ENCODE measurements at places on chromosomes 2 and 18.

GRCh38 chr18:45682181-45682580 lies 41.8 kb upstream of the SLC14A1 start:
- no peak for DNase-seq

- DNase-seq: no peak
Observed at GRCh38 chr2:9299161-9300100, 92.8 kb downstream of the ASAP2 start.

DNA sequence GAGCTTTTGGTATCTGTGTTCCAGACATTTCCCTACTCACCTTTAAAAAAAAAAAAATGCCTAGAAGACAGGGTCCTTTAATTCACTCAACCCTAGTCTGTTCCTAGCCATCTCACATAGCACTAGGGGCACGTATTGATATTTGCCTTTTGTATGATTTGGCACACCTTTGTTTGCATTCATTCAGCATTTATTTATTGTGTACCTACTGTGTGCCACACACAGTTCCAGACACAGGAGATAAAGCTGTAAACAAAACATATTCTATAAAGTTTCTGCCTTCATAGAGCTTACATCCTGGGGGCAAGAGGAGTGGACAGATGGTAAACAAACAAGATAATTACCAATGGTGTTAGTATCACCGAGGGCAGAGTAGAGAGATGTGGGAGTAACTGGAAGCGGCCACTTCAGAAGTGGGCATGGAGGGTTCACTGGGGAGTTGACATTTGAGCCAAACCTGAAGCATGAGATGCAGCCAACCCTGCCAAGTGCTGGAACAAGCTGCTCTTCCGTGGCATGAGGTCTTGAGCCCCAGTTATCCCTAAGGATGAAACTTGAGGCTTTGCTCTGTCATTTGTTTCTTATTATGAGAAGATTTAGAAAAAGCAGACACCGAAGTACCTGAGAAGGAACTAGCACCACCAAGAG lies 18.2 kb downstream of the MAPRE2 start:
- no peak for DNase-seq

DNA sequence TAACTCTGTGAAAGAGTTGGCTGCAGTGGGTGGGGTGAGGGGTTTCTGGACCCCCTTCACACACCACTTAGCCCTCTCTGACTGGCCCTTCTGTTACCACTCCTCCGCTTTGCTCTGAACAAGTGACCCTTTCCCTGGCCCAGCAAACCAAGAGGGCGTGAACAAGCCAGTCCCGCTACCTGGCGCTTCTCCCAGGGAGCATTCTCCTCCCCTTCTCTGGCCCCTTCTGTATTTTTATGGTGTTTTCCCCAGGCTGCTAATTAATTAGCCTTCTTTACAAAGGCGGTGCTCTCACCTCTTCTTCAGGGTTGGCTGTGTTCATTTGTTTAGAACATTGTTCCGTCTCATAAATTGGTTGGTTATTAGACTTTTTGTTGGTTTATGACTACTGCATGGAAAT lies 180.1 kb downstream of the MGAT5 start:
- DNase-seq: no peak

GRCh38 chr2:2788076-2788475 lies 457.0 kb upstream of the MYT1L start:
- no peak for DNase-seq

- no peak for DNase-seq
Observed at GRCh38 chr2:238710032-238710735, 137.7 kb upstream of the TWIST2 start.

DNA sequence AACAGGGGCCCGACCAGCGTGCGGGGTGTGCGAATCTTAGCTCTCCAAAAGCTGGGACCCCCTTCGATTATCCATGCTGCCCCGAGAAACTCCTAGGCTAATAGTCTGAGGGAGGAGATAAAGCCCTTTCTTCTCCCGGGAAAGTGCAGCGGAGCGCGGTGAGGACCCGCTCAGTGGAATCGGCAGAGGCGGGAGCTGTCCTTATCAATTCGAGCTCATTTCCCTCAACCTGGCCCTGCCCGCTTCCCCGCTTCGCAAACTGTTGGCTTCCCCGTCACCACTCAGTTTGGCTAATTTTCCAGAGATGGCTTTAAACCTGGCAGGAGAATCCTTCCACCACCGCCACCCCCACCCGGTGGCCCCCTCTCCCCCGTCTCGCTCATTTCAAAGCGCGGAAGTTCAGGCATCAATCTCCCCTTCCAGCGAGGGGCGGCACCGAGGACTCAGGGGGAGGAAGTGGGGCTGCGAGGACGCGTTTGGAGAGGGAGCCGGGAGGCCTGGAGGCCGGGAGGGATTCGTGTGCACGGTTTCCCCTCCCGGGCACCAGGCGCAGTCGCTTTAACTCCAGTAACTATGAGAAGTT lies 1.6 kb downstream of the KLHL14 start:
- no peak for DNase-seq

DNA sequence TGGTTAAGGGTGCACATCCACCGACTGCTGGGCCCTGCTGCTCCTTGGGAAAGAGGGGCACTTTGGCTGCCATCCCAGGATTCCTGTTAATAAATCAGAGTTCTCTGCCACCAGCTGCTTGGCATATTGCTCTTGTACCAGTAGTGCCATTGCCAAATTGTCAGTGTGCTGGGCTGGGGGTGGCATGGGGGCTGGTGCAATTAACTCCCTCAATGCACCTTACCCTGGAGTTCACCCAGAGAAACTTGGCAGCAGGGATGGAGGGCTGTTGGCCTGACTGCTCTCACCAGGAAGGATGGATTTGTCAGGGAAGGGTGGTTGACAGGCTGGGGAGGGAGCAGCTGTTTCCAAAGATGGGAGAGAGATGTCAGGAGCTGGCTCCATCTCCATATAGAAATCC lies 94.6 kb upstream of the SKOR2 start:
- no peak for DNase-seq

- DNase-seq: peak; percentile 24
Observed at GRCh38 chr2:149463328-149464002, 124.1 kb downstream of the MMADHC start.

- no peak for DNase-seq
Observed at GRCh38 chr18:50686409-50686808, 126.5 kb downstream of the MAPK4 start.

DNA sequence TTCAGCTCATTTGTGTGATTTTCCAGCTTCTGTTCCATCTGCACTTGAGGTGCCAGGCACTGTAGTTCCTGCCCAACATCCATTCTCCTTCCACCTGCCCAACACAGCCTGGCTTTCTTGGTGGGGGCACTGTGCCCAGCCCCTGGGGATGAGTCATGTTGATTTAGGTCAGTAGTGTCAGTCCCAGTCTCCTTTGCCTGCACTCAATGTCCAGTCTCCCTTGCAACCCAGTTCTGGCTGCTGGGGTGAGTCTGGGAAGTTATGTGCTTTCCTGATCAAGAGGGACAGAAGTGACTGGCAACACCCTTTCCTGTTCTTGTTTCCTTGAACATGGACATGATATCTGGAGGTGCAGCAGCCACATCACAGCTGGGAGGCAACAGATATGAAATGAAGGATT lies 1.5 kb upstream of the ASB18 start:
- DNase-seq: no peak

- DNase-seq: no peak
Observed at GRCh38 chr18:74590671-74591070, 7.0 kb upstream of the ZNF407 start.

- DNase-seq: peak; percentile 38
Observed at GRCh38 chr2:169478339-169478738, 955 bp upstream of the BBS5 start.

- DNase-seq: peak; percentile 35
Observed at GRCh38 chr2:228545748-228546145, 364.3 kb upstream of the SPHKAP start.

GRCh38 chr2:166242309-166242708 lies 114.5 kb upstream of the SCN1A start:
- DNase-seq: no peak

DNA sequence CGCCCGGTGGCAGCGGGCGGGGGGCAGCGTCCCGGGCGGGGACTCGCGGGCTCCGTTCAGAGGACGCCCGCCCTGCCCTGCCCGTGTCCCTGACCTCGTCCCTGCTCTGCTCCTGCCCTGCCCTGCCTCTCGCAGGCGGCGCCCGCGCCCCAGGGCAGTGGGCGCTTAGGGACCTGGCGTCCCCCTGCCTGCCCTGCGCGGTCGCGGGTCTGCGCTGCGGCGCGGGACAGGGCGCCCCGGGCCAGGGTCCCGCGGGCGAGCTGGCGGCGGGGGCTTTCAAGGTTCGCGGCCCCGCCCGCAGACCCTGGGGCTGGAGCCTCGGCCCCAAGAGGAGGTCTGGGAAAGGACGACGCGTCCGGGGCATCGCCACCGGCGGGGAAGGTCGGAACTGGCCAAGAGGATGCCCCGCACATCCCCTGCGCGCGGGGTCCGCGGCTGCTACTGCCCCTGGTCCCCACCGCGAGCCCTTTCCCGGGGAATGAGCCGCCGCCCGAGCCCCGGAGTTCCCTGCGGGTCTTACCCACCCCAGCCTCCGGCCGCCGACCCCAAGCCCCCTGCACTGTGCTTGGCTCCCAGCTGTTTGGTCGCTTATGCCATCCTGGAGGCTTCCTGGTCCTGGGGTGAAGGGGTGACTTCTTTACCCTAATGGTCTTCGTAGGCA lies 679 bp downstream of the RNF144A start:
- no peak for DNase-seq

- DNase-seq: no peak
Observed at GRCh38 chr18:49499046-49499637, 12.1 kb upstream of the C18orf32 start.

DNA sequence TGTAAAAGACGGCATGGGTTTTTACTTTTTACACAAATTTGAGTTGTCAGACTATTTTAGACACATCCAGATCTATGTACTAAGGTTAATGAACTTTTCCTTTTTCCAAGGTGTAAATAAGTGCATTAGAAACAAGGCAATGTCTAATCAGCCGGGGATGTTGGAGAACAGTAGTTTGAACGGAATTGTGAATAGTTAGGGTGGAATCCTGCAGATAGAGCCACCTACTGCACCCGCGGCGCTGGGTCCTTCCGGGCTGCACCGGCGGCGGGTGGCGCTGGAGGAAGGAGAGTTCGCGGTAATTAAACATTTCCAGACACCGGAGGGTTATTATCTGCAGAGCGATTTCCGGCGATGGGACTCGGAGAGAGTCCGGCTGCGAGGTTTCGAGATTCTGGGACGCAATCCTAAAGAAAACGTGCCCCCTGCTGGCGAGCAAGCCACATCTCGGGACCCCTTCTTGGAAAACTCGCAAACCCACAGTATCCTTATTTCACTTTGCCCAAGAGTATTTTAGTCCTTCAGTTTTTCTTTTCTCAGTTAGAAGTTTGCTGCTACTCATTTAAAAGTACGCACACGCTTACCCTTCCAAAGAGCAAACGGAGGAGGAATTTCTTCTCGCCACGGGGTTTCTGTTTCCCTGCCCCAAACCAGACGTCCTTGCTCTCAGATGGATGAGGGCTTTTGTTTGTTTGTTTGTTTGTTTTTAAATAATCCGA lies 4.5 kb upstream of the OSR1 start:
- DNase-seq: peak; percentile 97

DNA sequence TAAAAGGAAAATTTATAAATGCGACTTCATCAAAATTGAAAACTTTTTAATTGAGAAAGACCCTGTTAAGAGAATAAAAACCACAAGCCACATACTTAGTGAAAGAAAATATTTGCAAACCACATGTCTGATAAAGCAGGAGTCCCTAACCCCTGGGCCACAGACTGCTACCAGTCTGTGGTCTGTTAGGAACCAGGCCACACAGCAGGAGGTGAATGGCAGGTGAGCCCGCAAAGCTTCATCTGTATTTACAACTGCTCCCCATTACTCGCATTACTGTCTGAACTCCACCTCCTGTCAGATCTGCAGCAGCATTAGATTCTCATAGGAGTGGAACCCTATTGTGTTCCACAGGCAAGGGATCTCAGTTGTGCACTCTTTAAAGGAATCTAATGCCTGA lies 95.5 kb upstream of the CRACDL start:
- no peak for DNase-seq

GRCh38 chr2:98822301-98823164 lies 91.6 kb upstream of the MGAT4A start:
- DNase-seq: peak; percentile 51

GRCh38 chr2:172870396-172870795 lies 134.8 kb downstream of the RAPGEF4 start:
- no peak for DNase-seq

GRCh38 chr2:147469471-147469870 lies 375.4 kb upstream of the ACVR2A start:
- no peak for DNase-seq

DNA sequence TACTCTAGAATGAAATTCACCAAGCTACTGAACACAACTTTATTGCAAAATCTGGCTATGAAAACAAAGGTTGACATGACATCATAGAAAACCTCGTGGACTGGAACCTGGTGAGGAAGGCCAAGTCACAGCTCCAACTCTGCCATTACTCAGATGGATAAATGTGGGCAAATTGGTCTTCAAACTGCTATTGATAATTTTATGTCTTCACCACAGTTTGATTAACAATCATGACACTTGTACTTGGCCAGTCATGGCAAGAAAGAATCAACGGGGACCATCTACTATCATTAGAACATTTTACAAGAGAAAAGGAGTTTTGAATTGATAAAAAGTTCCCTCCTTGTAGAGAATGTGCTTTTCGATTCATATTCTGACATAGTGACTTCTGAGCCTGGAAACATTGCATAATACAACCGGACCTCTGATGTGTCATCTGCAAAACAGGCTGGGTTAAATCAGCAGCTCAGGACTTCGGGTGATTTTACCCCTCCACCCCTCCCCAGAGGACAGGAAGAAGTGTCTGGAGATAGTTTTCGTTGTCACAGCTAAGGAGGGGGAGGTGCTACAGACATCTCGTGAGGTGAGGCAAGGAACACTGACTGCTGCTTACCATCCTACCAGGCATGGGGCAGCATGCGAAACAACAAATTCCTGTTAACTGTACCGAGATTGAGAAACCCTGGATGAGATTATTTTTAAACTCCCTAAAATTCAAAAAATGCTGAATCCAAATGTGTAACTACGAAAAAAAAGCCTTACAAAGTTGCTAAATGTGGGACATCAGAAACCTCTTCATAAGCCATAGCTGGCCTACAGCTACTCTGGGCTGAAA lies 8.4 kb downstream of the L3MBTL4 start:
- peak; percentile 72 for DNase-seq

- DNase-seq: no peak
Observed at GRCh38 chr2:53484531-53484930, 283.1 kb upstream of the CHAC2 start.

GRCh38 chr2:96156926-96157648 lies 11.8 kb upstream of the DUSP2 start:
- no peak for DNase-seq

- DNase-seq: peak; percentile 50
Observed at GRCh38 chr2:205692104-205692503, 9.8 kb downstream of the NRP2 start.
